ENCODE measurements at places on chromosomes 2 and 18.

DNA sequence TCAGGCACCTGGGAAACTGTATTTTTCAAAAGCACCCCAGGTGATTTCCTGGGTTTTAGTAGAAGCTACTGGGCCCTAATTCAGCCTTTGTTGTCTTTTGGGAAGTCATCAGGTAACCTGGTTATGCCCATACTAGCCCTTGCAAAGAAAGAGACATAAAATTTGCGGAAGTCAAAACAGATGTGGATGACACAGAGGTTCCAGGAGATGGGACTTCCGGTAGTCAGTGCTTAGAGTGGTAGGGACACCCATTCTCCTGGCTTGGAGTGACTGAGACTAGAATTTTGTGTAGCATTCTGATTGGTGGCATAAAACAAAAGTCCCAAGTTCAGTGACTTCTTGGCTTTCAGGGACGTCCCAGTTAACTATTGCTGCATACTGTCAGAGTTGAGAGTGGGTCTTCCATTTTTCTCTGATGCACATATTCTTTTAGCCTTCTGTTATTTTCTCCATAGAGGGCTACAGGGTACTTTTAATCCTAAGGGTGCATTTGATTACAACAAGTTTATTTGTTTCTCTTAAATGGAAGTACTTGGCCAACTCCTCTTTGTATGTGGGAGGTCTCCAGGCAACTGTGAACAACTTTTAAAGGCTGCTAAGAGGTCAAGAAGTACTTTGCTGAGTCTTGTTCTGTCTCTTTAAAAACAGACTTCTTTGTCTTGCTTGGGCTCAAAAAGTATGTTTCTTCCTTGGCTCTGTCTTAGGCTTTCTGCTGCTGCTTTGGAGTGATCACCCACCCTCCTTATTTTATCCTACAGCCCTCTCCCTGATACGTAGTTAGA lies 8.8 kb downstream of the NAB1 start:
- no peak for DNase-seq

- peak; percentile 17 for DNase-seq
Observed at GRCh38 chr18:45728336-45729010, 4.5 kb downstream of the SLC14A1 start.

DNA sequence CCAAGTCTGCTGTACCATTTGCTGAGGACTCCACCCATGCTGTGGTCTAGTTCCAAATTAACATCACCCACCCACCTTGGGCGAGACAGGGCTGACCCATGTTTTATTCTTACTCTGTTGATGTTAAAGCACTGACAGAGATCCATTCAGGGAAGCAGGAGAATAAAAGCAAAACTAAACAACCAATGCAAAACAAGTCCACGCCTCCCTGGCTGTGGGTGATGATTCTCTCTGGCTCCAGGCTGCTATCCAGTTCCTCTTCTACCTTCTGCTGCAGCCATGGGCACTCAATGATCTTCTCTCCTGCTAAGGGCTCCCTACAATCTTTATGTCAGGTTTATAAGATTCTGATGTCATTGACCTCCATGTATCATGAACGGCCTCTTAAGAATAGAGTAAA lies 786.6 kb upstream of the ID2 start:
- DNase-seq = no peak

GRCh38 chr2:46135958-46136357 lies 161.2 kb upstream of the EPAS1 start:
- DNase-seq = peak; percentile 50

DNA sequence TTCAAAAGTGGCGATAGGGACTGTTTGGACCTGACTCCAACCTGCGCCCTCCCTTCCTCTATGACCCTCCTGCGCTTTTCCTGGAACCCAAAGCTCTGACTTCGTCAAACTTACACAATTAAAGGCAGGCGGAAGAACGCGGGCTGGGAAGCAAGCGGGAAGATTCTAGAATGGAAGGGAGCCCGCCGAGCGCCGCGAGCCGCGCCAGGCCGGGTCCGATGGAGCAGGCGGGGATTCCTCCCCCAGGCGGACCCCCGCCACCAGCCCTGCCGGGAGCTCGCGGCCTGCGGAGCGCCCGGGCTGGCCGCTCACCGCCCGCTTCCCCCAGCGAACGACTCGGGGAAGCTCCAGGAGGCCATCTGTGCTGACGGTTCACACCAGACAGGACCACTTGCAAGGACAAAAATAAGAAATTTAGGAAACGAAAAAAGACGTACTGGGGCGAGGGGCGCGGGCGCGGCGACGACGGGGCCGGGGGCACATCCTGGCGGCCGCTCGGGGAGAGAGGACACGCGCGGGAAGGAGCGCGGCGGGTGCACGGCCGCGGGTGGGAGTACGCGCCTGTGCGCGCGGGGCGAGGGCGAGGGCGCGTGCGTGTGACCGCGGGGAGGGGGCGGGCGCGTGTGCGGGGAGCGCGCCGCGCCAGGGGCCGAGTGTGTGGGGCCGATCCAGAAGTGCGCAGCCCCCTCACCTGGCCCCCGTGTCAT lies 1.1 kb upstream of the SALL3 start:
- no peak for DNase-seq

DNA sequence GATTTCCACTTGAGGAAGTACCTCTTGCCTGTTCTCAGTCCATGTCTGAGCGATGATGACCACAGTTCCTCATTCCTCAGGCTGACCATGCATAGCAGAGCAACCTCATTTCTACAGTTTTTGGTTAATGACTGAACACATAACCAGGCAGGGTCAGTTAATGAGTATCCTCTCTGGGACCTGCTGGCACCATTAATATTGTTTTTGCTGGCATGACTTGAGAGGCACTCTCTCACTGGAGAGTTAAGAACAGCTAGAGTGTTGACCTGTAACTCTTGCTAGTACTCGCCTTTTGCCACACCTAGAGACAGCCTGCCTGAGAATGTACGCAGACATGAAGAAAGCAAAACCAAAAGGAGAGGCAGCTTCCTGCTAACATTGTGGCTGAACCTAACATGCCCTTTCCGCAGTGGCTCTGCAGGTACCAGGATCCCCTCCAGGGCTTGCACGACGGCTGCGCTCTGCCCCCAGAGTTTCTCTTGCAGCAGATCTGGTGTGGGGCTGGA lies 23.9 kb downstream of the PECR start:
- DNase-seq = peak; percentile 87

DNA sequence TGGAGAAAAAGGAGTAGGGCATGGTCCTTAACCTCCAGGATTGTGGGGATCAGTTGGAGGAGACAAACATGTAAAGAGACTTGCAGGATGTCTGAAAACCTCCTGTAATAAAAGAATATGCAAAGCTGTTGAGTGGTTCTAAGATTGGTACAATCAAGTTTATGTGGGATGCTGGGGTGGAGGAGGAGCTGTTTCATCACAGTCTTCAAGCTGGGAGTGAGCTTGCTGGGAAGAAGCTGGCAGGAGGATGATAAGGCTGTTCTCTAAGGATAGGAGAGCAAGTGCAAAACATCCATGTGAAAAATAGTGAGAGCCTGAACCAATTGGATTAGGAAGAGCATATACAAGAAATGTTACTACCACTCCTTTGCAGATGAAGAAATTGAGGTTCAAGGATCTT lies 161.9 kb upstream of the CRIM1 start:
- no peak for DNase-seq

GRCh38 chr2:127567351-127567854 lies 31.9 kb downstream of the MYO7B start:
- DNase-seq = no peak

GRCh38 chr18:21894619-21895367 lies 154.2 kb downstream of the MIB1 start:
- DNase-seq = no peak

DNA sequence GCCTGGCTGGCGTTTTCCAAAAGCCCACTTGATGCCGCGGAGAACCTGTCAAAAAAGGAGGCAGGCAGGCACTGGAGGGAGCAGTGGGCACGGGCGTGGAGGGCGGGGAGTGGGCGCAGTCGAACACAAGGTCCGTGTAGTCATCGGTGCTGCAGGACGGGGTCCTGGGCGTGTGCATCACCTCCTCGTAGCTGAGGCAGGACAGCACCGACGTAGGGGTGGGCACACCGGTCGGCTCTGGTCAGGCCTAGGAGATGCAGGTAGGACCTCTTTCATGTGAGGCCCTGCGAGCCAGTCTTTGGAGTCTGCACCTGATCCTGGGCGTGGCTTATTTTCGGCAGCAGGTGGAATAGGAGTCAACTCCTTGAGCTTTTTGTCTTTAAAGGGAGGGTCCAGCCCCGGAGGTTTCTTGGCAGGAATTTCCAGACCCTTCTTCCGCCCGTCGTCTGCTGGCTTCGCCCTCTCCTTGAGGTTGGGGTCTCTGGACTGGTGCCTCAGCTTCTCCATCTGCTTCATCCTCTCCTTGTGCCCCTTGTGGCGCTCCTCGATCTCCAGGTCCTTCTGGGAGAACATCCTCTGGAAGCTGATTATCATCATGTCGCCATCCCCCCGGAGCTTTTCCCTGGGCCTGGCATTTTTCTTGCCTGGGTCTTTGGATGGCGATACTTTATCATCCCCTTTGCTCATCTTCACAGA lies 892.5 kb upstream of the LRRTM1 start:
- no peak for DNase-seq

GRCh38 chr2:33034784-33035183 lies 88.0 kb downstream of the LTBP1 start:
- DNase-seq = peak; percentile 28

GRCh38 chr2:75317316-75317715 lies 118.0 kb upstream of the TACR1 start:
- DNase-seq = peak; percentile 65

- DNase-seq = no peak
Observed at GRCh38 chr2:46770622-46771021, 145.0 kb downstream of the MCFD2 start.

DNA sequence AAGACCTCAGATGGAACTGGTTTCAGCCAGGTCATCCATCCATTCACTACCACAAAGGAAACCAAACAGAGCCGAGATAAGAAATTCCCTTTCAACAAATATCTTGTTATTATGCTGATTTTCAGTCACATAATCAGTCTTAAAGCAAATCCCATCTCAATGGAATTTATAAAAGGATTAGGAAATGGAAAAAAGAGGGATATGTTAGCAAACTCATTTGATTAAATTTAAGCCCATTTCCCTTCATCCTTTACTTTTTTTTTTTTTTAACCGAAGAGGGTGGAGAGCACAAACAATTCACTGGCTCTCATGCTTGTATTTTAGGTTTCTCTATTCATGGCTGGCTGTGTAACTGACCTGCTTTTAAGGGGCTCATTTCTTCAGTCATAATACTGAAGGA lies 109.0 kb upstream of the GATA6 start:
- no peak for DNase-seq

- DNase-seq = no peak
Observed at GRCh38 chr2:152234277-152234676, 58.7 kb upstream of the STAM2 start.

DNA sequence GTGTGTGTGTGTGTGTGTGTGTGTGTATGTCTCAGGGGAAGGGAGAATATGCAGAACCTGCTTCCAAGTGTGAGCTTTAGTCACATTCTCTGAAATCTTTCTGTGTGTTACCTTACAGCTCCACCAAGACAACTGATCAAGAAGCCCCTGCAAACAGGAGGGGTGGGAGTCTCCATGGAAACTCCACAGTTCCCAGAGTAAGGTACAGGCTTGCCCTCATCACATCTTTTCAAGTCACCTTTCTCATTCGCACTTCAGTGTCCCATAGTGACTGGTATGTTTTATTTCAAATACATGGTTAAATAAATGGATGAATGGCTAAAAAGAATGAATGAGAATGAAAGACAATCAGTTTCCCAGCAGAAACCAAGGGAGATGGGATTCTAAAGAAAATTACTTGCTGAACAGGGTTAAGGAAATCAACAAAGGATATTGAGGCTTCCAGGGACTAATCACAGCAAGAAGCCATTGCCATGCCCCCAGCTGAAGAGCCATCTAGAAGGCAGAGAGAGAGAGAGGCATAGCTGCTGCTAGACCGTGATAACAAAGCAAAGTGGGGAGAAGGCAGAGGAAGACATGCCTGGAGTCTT lies 987.2 kb upstream of the CELF4 start:
- no peak for DNase-seq

GRCh38 chr2:177322801-177323261 lies 58.3 kb upstream of the NFE2L2 start:
- DNase-seq = no peak

GRCh38 chr2:96329456-96329855 lies 4.3 kb downstream of the ITPRIPL1 start:
- peak; percentile 89 for DNase-seq

GRCh38 chr2:37659723-37660122 lies 11.7 kb downstream of the CDC42EP3 start:
- no peak for DNase-seq

DNA sequence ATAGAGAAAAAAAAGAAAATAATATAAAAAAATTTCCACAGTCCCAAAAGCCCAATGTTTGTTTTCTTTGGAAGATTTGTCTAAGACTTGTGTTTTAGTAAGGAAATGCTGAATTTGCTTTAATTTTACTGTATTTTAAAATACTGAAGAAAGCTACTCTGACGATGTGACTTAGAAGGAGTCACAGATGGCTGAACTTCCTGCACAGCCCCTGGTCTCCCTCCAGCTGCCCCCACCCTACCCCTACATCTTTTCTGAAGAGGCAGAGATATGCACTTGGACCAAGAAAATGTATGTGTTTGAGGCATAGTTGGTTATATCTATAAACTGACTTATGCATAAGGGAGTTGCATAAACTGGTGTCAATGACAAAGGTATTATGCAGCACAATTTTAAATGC lies 172.3 kb downstream of the CDH2 start:
- no peak for DNase-seq

DNA sequence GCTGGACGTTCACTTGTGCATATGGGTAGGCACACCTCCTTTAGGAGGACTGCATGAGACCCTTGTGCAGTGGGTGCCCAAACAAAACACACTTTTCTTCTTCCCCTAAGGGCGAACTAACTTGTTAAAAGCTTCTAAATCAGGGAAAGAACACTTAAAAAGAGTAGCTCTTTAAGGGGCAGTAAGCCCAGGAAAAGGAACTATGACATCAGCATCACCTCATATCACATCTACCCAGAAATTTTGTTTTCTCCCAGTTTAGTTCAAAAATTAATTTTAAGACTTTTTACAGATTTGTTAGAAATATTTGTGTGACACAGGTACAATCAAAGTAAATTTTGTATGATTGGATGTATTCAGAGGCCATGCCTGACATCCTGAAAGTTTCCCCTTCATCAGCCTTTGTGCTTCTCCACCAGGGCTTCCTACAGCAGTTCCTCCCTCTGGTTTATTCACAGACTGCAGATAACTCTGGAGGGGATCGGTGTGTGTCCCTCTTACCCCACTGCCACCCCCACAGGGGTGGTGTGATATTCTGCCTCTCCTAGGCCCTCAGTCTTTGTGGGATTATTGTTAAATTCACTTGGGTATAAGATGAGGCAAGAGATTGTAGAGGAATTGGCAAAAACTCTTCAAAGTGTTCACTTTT lies 27.6 kb downstream of the BCL2L11 start:
- no peak for DNase-seq

GRCh38 chr2:195898505-195899191 lies 170.0 kb downstream of the DNAH7 start:
- peak; percentile 88 for DNase-seq

DNA sequence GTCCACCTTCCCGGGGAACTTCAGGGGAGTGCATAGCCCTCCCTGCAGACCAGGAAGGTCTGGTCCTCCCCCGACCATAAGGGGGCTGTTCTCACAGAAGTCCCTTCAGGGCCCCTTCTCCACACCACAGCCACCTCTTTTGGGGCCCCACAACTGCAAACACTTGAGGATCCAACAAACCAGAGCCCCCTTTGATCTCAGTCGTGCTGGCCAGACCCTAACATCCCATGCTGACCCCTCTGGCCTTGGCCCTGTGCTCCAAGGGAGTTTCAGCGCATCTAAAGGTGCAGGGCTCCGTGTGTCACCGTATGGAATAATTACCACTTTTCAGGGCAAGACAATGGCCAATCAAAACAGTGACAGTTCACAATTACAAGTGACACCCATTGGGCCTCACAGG lies 57.7 kb downstream of the ADNP2 start:
- DNase-seq = no peak

All from M059J (cell line).